ENCODE measurements at places on chromosomes 4 and X. TPM values are rescaled to one million over a fixed set of nuclear protein-coding genes. Genes with fewer than 3 reads are reported as not detected.

JCHAIN gene
- total RNA-seq = not detected

PFKFB1 gene
- 0.45 TPM for total RNA-seq

FGF16 gene
- total RNA-seq = not detected

POU4F2 gene
- not detected for total RNA-seq

ZNF674 gene
- total RNA-seq = 7.4 TPM

All from activated CD4-positive, alpha-beta memory T cell treated with anti-CD3 and anti-CD28 coated beads, Interleukin-2, amount 10 ng/mL, durations not matched to agents 7 days and 5 days (primary cell).